ENCODE measurements at places on chromosomes 3 and 15.

GRCh38 chr3:180694321-180694720 is 15.0 kb upstream of the CCDC39 start:
- no peak for DNase-seq

DNA sequence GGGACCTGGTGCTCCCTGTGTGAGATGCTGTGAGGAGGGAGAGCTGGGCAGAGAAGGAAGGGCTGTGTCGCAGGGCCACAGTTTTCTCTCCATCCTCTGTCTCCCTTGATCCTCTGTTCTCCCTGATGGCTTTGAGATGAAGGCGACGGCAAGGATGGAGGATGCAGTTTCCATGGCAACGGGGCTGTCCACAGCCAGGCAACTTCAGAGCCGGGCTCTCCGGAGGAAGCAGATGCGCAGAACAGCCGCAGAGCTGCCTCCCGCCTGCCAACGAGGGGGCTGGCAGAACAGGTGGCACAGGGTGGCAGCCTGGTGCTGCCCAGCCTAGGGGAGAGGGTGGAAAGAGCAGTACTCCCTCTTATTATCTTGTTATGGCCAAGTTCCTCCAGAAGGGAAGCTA is 9.9 kb upstream of the GRM2 start:
- no peak for DNase-seq

- no peak for DNase-seq
Measured at GRCh38 chr3:14235912-14236295, 57.3 kb downstream of the LSM3 start.

DNA sequence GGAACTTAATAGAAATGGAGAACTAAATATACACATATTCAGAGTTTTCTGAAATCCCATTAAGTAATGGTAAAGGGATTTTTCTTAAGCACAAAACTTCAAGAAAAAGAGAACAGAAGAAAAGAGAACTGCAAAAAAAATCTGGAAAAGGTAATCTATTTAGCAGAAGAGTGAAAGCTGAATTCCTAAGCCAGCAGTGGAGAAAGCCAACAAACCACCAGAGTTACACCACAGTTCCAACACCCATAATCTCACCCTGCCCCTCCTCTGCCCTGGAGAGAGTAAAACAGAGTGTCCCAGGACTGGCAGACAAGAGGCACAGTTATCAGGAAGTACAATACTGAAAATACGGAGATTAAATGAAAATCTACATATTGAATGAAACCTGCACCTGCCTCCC is 29.4 kb downstream of the TP53BP1 start:
- DNase-seq: no peak

GRCh38 chr15:48478581-48478980 is 147.4 kb downstream of the DUT start:
- no peak for DNase-seq

GRCh38 chr3:56324473-56324872 is 143.8 kb downstream of the ERC2 start:
- DNase-seq: no peak

GRCh38 chr3:172680684-172681083 is 30.2 kb downstream of the NCEH1 start:
- DNase-seq: no peak

GRCh38 chr3:64295594-64295993 is 70.3 kb upstream of the PRICKLE2 start:
- DNase-seq: no peak

DNA sequence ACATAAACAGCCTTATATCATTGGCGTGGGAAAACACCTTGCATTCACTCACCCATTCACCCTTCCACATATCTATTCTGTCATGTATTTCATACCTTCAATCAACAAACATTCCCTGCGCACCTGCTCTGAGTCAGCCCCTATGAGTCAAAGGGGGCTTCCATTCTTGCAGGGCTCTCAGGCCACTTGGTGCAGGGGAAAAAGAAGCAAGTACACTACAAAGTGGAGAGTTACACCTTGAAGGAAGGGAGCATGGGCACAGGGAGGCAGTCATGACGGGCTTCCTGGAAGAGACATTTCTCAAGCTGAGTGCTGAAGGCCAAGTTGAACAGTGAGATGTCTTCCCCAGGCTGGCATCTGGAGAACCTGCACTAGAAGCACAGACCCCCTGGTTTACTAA is 4.6 kb upstream of the AMOTL2 start:
- no peak for DNase-seq

Data from foreskin melanocyte (primary cell).